Fibroblast of the aortic adventitia (primary cell): ENCODE measurements at places on chromosomes 6 and 20. TPM values are rescaled to one million over a fixed set of nuclear protein-coding genes. Genes with fewer than 3 reads are reported as not detected.

SLC22A1 gene
- 0.09 and 5.8 TPM in 2 replicates for total RNA-seq

LGSN gene
- not detected in 2 replicates for total RNA-seq

EYS gene
- 0.09 TPM in 1 of 2 replicates, not detected in the other for total RNA-seq

EFCAB8 gene
- not detected in 2 replicates for total RNA-seq

SIRPG gene
- total RNA-seq = not detected in 2 replicates

CNR1 gene
- total RNA-seq = not detected in 2 replicates

HLA-DQA1 gene
- total RNA-seq = not detected in 2 replicates

LTA gene
- total RNA-seq = not detected in 2 replicates

OPRM1 gene
- not detected in 2 replicates for total RNA-seq

SLC17A1 gene
- not detected in 2 replicates for total RNA-seq

HSPA12B gene
- total RNA-seq = 0.18 and 8.3 TPM in 2 replicates

MLN gene
- not detected in 2 replicates for total RNA-seq

CAGE1 gene
- total RNA-seq = 0.33 and 0.36 TPM in 2 replicates

GHRH gene
- total RNA-seq = not detected in 2 replicates

SLC2A10 gene
- 37.4 and 43.4 TPM in 2 replicates for total RNA-seq

FNDC1 gene
- total RNA-seq = 0.16 and 1.6 TPM in 2 replicates

OVOL2 gene
- total RNA-seq = not detected in 2 replicates

BHLHE23 gene
- not detected in 2 replicates for total RNA-seq

RTEL1 gene
- total RNA-seq = 17.3 and 23.4 TPM in 2 replicates
